HS-5 (cell line): ENCODE measurements at places on chromosomes 11 and 22.

DNA sequence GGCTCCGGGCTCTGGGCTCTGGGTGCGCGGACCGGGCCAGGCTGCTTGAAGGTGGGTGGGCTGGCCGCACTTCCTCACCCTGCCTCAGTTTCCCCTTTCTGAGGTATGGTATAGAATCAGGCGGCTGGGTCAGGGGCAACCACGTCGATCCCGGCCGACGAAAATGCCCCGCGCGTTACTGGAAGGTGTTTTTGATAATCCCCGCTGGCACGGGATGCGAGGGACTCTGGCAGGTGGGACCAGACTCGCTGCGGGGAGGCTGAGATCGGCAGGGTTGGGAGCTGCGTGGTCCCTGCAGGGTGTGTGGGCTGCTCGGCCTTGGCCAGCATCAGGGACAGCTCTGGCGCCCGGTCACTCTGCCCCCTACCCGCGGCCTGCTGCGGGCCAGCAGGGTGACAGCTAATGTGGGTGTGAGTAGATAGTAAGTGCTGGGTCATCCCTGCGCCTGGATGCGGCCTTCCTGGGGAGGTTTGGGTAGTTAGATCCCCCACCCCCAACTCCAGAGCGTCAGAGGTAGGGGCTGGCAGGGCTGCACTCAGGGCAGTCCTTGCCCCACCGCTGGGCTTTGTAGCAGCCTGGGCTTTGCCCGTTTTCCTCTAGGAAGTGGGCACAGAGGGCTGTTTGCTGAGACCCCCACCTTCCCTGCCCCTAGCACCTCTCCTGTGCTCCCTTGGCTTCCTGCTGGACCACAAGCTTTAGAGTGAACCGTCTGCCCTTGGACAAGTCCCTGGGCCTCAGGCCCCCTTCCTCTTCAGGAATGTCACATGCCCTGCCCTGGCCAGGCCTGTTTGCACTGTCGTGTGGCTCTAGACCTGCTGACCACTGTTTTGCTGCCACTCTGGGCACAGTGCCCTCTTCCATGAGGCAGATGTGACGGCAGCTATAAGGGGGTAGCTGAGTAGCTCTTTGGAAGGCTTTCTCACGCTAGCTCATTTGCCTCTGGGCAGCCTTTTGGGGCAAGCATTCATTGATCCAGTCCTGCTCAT lies 579 bp downstream of the TANGO2 start:
- no peak for DNase-seq

DNA sequence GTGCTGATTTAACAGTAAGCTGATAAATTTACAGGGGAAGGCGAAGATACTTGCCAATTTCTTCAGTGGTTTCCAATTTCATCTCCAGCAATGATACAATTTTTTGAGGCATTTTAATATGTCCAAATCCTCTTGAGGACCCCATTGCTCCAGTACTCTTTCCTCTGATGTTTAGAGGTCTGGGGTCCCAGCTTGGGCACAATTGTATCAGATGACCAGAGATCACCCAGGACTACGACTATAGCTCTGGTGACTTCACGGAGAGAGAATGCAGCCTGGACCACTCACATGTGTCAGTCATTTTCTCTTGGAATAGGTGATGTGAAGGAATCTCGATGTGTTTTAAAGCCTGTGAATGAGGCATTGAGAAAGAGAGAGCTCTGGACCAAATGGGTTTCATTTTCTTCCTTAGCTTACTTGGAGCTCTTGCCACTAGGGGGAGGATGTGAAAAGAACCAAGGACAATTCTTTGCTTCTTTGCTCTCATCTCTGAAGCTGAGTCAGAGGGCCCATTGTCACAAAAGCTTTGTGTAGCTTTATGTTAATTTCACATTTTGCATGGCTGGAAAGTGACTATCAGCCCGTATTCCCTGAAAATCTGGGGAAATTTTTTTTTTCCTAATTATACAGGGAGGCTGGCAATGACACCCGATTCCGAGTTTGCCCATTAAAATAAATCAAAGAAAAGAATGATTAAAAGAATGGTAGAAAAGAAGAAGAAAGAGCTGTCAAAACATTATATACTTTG lies 6.7 kb upstream of the CCDC90B start:
- DNase-seq: peak; percentile 56

GRCh38 chr22:38950527-38951295 lies 6.7 kb upstream of the APOBEC3A start:
- DNase-seq: no peak

GRCh38 chr11:59810911-59811259 lies 307 bp upstream of the MRPL16 start:
- no peak for DNase-seq

DNA sequence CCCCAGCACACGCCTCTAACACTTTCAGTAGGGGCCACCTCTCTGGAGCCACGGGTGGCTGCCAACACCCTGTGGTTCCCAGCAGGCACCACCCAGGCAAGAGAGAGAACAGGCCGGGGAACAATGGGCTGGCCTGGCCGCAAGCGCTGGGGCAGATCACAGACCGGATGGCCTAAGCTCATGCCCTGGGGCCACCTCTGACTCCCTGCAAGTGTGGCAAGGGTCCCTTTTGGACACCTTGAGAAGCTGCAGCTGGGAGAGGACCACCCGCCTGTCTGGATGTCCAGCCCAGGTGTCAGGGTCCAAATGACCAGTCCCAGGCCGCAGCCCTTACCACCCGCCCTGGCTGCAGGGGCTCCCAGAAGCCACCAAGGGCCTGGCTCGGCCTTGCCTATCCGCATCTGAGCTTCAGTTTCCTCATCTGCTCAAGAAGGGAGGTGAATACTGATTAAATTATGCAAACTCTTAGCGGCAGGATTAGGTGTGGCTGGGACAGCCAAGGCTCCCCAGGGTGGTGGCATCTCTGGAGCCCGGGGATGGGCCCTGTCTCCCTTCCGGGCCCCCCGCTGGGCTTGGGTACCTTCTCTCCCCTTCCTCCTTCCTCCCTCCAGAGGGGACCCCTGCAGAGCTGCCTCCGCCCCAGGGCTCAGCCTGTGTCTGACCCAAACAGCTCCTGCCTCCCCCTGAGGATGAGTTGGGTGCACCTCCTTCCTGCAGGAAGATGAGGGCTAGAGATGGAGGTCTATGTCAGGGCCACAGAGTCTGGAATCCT lies 785 bp upstream of the SUSD2 start:
- no peak for DNase-seq

DNA sequence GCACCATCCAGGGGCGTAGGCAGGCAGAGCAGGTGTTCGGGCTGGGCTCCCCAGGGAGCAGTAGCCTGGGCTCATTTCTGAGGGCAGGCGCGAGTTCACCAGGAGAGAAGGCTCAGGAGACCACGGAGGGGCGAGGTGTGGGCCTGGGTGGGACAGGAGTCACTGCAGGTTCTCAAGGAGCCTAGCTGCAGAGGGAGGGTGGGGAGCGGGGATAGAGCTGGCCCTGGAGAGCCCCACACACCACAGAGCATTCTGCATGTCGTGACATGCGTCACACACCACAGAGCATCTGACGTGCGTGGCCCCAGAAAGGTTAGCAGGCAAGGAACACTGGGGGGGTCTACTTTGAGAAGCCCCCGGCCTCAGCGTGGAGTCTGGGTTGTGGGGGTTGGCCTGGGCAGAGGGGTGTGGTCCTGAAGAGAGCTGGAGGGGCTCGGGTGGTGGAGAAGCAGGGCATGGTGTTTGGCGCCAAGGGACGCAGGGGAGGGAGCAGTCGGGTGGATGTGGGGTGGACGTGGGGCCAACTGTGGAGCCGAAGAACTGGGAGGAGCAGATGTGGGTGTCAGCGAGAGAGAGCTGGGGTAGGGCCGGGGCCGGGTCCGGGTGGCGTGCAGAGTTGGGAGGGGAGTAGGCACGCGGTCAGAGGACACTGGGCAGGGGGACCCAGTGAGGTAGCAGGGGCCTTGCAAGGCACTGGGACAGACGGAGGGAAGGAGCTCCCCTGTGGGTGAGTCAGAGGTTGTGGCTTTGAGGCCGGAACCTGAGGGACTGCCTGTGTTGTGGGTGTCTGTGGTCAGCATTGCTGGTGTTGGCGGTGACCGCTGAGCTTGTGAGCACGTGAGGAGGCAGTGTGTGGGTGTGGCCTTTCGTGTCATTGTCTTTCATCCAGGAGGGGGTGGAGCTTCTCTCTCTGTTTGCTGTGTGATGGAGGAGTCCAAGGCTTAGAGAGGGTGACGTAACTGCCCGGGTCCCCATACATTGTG lies 25.5 kb downstream of the CTTN start:
- peak; percentile 26 for DNase-seq

DNA sequence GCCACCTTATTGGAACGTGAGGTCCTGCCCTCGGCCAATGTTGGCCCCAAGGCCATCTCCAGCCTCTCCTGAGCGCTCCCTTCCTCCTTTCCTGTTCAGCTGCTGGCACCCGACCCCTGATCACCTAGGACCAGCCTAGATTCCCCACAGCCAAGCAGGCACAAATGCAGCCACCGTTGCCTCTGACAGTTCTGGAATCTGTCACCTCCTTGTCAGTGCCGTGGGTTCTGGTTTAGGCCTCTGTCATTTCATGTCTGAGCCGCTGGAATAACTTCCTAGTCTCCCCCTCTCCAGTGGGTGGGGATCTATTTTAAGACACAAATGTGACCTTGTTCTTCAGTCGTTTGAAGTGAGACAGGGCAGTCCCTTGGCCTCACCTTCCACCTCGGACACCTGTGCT lies 29.7 kb downstream of the FADS3 start:
- no peak for DNase-seq

GRCh38 chr11:91263496-91264365 lies 960.9 kb upstream of the FAT3 start:
- DNase-seq: no peak

GRCh38 chr11:44029977-44030911 lies 17.5 kb upstream of the ACCSL start:
- DNase-seq: no peak

- peak; percentile 34 for DNase-seq
These were observed 14.2 kb downstream of the TP53I11 start for GRCh38 chr11:44936525-44936924.

- DNase-seq: peak; percentile 41
These were observed 37.0 kb upstream of the DNAJB7 start for GRCh38 chr22:40898850-40899357.

DNA sequence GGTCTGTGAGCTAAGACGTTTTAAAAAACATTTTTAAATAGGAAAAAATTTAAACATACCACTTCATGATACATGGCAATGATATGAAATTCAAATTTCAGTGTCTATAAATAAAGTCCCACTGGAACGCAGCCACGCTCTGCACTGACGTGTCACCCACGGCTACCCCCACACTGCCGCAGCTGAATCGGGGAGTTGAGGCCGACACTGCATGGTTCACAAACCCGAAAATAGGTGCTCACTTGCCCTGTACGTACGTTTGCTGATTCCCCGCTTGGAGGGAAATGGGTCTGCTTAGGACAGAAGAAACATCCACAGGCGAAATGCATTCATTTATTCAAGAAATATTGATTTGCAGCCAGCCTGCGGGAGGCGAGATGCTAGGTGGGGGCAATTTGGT lies 1342.3 kb downstream of the TBC1D22A start:
- DNase-seq: no peak

DNA sequence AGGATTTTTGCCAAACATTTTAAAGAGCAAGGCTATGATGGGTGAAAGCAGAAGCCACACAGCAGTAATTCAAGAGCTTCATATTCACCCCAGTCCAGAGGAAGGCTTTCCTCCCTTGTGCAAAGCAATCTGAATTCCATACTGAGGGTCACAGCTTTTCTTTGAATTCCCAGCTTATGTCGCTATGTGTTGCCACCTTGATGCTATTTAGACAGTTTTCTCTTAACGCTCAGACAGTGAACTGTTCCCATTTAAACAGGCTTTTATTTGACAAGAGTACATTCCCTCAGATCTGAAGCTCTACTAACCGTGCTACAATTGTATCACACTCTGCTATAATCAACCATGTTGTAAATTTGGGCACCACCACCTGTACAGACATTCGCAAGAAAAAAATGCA lies 279.7 kb downstream of the CADM1 start:
- DNase-seq: no peak

DNA sequence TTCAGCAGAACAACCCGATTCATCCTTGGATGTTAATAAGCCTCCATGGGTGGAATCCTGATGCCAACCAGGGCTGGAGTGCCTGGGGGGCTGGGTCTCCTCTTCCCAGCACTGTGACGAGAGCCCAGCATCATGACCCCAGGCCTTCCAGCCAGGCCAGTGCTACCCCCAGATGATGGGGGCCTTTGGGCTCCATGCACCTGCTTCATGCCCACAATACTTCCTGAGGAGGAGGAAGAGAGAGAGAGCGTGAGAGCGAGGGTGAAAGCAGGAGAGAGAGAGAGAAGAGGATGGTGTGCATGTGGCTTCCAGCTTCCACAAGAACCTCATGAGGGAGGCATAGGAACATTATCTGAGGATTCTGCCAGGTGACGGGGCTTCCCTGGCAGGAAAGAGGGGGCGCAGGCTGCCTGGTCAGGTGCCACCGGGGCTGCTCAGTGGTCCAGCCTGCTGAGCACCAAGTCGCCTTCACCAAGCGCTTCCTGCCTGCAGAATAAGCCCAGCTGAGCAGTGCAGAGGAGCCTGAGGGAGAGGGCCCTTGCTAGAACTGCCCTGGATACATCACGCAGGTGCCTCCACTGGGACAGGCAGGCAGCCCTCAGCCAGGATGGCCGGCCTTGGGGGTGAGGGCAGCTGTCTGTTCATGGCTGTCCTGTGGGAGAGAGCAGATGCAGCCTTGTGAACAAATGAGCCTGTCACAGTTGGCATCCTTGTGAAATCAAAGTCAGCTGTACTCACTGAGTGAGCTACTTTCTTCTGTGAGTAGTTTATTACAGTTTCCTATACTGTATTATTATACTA lies 243.3 kb upstream of the B3GAT1 start:
- no peak for DNase-seq

DNA sequence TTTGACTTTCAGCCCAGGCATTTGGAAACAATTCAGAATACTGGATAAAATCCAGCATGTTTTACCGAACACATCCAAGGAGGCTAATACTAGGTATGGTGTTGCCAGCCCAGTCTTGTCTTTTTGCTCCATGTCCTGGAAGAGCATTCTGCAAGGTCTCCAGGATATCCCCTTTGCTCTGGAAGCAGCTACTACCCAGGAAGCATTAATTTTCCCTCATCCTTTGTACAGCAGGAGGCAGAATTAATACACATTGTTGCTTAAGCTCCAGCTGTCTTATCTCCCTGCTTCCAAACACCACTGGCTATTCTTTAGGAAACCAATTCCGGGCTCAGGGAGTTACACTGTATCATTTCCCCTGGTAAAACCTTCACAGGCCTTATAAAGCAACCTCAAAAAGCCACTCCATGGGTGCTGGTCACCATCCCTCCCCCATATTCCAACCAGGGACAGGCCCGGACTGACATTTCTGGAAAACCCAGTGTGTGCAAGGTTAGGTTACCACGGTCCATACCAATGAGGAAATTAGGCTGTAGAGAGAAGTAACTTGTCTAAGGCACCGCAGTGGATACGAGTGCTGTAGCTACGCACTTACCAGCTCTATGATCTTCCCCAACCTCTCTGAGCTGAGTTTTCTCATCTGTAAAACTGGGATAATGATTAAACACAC lies 1.5 kb upstream of the UBASH3B start:
- DNase-seq: no peak

GRCh38 chr22:44436736-44437135 lies 61.3 kb downstream of the RTL6 start:
- DNase-seq: no peak

GRCh38 chr11:16605389-16605893 lies 133.0 kb upstream of the C11orf58 start:
- no peak for DNase-seq
